ENCODE measurements at places on chromosomes 5 and 9. TPM values are rescaled to one million over a fixed set of nuclear protein-coding genes. Genes with fewer than 3 reads are reported as not detected.

Gene FAF2
- polyA plus RNA-seq = 44.7 TPM

Gene MLANA
- not detected for polyA plus RNA-seq

DNA sequence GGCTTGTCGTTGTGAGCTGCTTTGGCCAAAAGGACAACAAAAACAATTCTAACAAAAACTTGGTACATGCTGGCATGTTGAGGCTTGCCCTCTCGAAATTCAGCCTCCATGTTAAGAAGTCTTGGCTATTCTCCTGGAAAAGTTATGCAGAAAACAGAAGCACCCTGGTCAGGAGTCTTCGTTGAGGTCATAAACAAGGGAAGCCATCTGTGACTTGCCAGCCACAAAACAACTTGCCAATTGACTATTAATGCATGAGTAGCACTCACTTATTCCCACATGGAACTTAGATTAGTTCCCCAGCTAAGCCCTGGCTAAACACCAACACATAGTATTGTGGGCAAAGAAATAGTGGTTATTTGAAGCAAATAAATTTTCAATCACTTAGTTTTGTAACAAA is 521.0 kb upstream of the CHD1 start:
- no peak for DNase-seq

DNA sequence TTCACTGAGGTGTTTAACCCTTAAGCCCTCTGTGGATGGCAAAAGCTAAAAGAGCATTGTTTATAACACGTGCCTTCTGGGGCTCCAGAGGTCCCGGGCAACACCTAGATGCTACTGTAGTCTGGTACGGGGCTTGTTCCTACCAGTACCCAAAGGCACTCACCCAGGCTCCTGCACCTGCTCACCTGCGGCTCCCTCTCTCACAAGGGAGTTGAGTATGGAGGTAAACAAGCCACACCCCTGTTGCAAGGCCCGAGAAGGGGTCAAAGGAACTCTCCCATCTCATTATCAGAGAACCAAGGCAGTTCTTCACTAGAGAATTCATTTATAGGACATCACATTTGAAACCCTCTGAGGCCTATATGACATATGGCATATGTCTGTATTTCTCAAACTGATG is 53.4 kb upstream of the IL6ST start:
- no peak for DNase-seq

DNA sequence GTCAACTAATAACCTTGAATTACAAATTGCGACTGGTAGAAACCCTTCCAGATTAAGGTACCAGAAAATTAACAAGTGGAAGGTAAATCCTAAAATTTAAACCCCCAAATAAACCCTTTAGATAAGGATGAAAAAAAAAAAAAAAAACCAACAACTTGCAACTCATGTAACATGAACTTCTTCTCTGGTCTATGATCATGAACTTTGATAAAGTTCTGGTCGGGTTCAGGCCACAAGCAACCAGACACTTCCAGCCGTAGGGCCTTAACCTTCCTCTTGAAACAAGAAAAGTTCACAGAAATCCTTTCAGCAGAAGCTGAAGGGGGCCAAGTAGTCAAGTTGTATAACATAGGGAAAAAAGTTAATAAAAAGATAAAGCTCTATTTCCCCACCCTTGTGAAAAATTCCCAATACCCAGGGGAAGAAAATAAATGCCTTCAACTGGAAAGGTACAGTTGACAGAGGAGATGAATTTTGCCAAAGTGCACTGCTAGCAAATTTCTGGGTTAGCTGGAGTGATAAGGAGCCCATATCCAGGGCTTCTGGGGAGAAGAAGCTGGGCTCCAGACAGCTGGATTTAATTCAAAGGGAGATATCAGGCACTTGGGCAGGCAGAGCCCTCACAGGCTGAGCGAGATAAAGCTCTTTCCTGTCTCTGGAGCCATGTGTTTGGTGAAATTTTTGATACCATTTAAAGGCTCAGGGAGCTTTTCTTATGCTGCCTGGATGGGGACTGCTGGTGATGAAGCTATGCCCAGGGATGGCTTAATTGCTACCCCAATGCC is 234.2 kb upstream of the PANK3 start:
- no peak for DNase-seq

Data from keratinocyte (primary cell).